ENCODE measurements at places on chromosomes 11 and 22.

- DNase-seq: peak; percentile 20
Observed at GRCh38 chr11:58912124-58912523, 27.2 kb upstream of the GLYATL1 start.

DNA sequence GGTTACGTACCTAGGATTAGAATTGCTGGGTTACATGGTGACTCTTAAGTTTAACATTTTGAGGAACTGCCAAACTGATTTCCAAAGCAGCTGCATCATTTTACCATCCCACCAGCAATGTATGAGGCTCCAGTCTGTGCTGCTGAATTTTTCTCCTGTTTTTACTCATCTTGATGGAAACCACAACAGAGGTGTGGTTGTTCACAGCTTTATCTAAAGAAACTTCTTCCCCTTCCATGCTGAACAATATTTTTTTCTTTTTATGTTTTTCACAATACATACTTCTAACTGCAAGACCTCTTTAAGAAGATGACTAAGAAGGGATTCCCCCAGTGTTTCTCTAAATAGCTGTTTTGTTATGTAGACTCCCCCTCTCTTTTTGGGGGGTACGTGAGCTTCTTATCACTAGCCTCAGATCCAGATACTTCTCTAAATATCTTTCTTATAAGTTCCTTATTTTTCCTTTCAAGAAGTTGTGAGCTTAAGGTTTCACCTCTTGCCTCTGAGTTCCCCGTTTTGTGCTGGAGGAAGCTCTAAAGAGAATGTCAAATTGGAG is 24.0 kb downstream of the TCP11L1 start:
- DNase-seq: peak; percentile 70

DNA sequence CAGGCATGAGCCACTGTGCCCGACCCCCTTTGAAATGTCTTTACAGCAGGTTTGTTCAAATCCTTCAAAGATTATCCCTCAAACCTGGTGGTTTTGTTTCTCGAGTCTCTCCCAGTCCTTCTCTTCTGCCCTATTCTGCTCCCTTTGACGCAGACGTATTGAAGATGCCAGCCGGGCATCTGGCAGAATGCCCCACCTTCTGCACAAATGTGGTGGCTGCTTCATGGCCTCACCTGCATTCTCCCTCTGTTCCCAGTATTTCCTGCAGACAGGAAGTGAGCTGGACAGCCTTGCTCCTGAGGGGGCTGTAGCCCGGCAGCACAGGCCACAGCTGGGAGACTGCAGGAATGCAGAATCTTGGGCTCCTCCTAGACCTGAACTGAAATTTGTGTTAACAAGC is 4.8 kb upstream of the NAP1L4 start:
- DNase-seq: no peak

DNA sequence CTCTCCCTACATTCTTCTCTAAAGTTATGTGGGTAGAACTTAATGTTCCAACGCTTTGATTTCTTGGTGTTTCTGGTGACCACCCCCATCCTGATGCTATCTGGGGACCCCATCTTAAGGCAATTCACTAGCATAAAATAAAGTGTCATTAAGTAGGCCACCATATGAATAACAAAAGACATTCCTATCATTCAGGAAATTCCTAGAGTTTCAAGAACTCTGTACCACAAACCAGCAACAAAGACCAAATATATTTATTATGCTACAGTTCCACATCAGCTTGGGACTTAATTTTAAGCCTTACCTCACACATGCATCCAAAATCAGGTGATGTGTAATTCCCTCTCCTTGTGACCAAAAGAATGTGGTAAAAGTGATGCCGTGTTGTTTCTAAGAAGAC is 254.6 kb upstream of the LRRC4C start:
- DNase-seq: no peak

- DNase-seq: no peak
Observed at GRCh38 chr11:45451766-45452440, 165.8 kb upstream of the SYT13 start.

GRCh38 chr11:36012979-36013378 is 69.1 kb downstream of the LDLRAD3 start:
- no peak for DNase-seq

DNA sequence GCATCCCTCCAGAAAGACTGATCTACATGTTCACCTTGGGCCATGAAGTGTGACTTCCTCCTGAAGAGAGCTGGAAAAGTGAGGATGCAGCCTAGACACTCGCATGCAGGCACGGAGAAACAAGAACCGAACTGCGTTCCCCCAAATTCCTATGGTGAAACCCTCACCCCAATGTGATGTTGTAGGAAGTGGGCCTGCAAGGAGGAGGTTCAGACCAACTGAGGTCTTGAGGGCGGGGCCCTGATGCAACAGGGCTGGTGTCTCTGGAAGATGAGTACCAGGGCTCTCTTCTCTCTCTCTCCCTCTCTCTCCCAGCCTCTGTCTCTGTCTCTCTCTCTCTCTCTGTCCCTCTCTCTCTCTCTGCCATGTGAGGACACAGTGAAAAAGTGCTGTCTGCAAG is 501.1 kb downstream of the BRD1 start:
- DNase-seq: no peak
